ENCODE measurements at places on chromosomes 7 and 10. TPM values are rescaled to one million over a fixed set of nuclear protein-coding genes. Genes with fewer than 3 reads are reported as not detected.

The PRKG1 gene
- total RNA-seq, result 19.0 TPM

The FGFR2 gene
- total RNA-seq, result 0.86 TPM

The MRC1 gene
- under 0.01 TPM for total RNA-seq

The LRRC18 gene
- total RNA-seq, result not detected

The SPDYE2 gene
- total RNA-seq, result not detected

The CRYGN gene
- total RNA-seq, result not detected

The GOLGA7B gene
- total RNA-seq, result not detected

The MUC12 gene
- total RNA-seq, result not detected
